NCI-H1417 treated with DMSO at 0.1 percent for 48 hours (cell line): ENCODE measurements at places on chromosomes 2 and 18.

GRCh38 chr2:58539973-58540372 is 298.8 kb upstream of the FANCL start:
- DNase-seq = no peak

DNA sequence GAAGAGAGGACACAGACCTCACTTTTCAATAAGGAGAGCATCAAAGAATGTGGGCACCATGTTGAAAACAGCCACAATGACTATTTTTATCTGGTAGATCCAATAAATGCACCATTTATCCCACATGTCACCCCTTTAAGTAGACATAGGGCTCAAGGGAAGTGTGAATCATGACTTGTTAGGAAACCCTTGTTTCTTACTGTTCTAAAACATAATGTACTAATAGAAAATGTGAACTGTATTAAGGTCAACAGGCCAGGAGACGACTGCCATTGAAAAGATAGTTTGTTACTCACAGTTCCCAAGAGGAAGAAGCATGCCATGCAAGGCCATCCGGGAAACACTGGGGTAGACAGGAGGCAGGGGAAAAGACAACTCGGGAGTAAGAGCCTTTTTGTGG is 137.7 kb downstream of the EN1 start:
- no peak for DNase-seq

GRCh38 chr2:84816426-84817026 is 64.4 kb downstream of the TRABD2A start:
- no peak for DNase-seq

GRCh38 chr2:126811101-126811500 is 87.6 kb upstream of the TEX51 start:
- DNase-seq = no peak
